ENCODE measurements at places on chromosomes 1 and 21. TPM values are rescaled to one million over a fixed set of nuclear protein-coding genes. Genes with fewer than 3 reads are reported as not detected.
A peak's percentile ranks its signal among the peaks of the same experiment; 100 is the strongest.

The SH2D1B gene
- 1.9 TPM for total RNA-seq

DNA sequence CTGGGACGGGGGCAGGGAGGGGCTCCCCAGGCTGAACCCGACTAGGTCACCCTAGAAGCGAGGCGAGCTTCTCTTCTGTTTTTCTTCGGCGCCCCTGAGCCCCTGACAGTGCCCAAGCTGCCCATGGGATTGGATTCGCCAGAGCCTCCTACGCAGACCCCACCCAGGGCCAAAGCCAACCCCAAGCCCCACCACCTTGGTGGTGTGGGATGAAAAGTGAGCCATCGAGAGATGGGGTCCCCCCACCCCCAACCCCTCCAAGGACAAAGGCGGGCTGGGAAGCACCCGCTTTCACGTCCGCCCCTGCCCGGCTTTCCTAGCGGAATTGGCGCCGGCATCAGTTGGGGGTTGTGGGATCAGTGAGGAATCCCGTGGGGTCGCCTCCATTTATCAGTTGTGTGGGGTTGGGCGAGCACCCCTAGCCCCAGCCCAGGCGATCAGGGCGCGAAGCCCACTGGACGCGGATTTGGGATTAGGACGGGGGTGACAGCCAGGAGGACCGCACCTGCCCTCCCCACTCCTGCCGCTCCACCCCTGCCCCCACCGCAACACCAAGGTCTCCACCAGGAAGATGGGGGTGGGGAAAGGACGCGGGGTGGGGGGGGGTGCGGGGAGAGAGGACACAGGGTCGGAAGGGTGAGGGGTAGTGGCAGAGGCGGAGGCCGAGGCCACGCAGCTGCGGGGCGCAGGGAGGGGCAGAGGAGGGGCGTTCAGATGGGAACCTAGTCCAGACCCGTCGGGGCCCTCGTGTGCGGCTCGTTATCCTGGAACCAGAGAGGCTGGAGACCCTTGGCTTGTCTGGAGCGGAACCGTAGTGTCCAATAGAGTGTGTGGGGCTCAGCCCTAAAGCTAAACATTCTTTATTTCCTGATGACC, 4.4 kb downstream of the TSPEAR start:
- H3K36me3 ChIP-seq, result no peaks in the 10 kb centered on the region
- peaks cover 85% of the 10 kb centered on the region for H3K27me3 ChIP-seq
- H3K4me1 ChIP-seq, result peaks cover 12% of the 10 kb centered on the region
- H3K4me3 ChIP-seq, result no peak overlapping the region
- no peak for DNase-seq
- H3K27ac ChIP-seq, result no peak overlapping the region

The CSF3R gene
- 214 TPM for total RNA-seq

DNA sequence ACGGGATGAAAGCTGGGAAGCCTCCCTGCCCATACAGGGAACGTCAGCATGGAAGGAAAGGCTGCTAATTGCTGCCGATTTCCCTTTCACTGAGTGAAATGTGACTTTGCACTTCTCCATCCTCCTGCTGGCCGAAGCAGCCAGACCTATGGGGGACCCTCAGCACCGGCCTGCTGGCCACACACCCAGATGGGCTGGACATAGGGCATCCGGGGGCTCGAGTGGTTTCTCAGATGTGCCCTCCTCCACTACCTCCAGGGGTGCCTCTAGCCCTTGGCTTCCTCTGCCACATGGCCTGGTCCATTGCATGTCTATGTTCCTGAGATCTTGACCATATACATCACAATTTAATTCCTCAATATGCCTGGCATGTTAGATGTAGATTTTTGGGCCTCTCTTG, 79.7 kb downstream of the LRRN2 start:
- no peak for DNase-seq
- H3K27me3 ChIP-seq, result no peaks in the 10 kb centered on the region
- no peaks in the 10 kb centered on the region for H3K36me3 ChIP-seq
- H3K27ac ChIP-seq, result no peak overlapping the region
- no peaks in the 10 kb centered on the region for H3K4me1 ChIP-seq

DNA sequence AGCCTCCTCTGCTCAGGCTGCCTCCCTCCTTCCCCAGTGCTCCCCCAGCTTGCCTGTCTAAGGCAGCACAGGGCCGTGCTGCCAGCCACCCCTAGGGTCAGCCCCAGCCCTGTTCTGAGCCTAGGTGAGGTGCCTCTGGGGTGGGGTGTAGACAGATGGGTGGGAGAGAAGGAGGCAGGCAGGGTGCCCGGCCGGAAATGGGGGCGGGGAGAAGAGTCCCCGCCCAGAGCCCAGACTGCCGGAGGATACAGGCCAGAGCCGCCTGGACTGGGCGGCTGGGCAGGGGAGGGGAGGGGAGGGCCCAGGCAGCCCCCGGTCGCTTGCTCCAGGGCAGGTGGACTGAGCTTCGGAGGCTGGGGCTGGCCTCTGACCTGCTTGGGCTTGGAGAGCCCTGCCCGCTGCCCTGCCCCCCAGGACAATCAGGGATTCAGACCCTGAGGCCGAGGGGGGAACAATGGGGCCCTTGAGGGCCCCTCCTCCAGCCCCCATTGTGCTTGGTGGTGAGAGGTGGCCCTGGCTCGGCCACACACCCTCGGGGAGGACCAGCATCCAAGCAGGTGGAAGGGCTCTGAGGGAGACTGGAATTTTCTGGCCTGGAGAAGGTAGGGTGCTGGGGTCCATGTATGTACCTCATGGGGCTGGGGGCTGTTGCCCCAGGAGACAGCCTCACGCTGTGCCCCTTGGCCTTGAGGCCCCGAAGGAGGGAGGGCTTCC, at the start of gene GJC2:
TSS of gene GJC2 (plus strand) at position 525 of the 714 bp plus-strand sequence. CDS start 7,829 bp downstream, outside the sequence.
- H3K36me3 ChIP-seq, result peaks cover 46% of the 10 kb centered on the region
- H3K4me3 ChIP-seq, result peak within 1 kb of the TSS; percentile 51
- no peaks in the 10 kb centered on the region for H3K27me3 ChIP-seq
- H3K4me1 ChIP-seq, result peaks cover 52% of the 10 kb centered on the region

All from lower lobe of right lung (tissue), 2 donors.